ENCODE measurements at places on chromosomes 7 and 10.

DNA sequence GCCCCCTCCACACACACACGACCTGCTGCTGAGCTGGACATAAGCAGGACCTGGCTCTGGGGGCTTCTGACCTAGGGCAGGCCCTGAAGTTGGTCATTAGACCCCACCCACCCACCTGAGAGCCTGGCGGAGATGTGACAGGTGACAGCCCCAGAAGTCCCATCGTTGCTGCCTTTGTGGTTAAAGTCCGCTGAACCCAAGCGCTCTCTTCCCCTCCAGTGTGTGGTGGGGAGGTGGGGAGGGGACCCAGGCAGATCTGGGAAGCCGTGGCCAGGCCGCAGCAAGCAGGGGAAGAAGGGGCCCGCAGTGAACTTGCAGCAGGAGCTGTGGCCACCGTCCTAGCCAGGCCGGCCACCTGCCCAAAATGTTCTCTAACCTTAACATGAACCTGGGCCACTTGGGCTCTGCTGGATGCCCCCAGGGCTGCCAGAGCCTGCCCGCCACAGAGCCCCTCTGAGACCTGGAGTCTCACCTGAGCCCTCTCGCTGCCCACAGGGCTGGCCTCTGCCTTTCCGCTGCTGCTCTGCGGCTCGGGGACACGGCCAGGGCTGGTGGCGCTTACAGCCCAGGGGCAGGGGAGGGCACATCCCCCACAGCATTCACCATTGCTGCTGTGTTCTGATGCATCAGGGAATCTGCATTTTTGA is 65.1 kb downstream of the LHPP start:
- no peak for DNase-seq

DNA sequence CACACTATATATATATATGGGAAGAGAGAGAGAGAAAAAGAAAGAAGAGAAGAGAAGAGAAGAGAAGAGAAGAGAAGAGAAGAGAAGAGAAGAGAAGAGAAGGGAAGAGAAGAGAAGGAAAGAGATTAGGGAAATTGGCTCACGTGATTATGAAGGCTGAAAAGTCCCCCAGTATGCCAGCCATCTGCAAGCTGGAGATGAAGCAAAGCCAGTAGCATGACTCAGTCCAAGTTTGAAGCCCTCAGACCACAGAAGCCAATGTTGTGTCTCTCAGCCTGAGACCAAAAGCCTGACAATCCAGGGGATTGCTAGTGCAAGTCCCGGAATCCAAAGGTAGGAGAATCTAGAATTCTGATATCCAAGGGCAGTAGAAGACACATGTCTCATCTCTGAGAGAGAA is 206.3 kb upstream of the PRSS1 start:
- DNase-seq = no peak

- peak; percentile 57 for DNase-seq
These were observed 196.2 kb downstream of the PLXNA4 start for GRCh38 chr7:132380059-132380458.

- DNase-seq = no peak
These were observed 59.2 kb upstream of the ZMIZ2 start for GRCh38 chr7:44689427-44689826.

DNA sequence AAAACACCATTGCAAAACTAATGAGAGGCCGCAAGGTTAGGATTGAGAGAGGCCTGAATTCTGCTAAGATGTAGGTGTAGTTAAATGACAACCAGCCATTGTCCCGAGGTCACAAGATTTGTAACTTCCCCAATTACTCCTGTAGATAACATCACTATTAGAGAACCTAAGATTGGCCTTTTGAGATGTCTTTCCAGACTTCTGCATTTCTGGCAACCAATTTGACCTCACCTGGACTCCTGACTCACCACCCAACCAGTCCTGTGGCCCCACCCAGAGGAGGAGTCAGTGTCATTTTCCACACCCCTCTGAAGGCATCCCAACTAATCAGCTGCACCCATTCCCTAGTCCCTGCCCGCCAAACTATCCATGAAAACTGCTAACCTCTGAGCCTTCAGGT is 115.7 kb downstream of the PRKAG2 start:
- DNase-seq = no peak

DNA sequence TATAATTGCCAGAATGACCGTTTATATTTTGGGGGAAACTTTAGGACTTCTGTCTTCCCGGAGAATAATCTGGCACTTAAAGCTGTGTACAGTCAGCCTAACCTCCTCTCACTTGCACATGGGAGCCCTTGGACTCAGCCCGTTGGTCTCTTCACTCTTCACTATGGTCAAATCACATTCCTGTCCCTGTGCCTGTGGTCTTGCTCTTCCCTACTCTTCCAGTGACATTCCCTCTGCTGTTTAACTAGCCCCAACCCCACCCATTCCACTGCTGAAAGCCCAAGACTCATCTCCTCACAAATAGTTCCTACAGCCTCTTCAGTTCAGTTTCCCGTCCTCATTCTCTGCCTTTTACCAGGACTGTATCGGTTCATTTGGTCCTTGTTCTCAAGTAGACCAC is 135.0 kb downstream of the DYNC1I1 start:
- DNase-seq = no peak

Measured in stomach (tissue), 19 donors.